ENCODE measurements at places on chromosomes 5 and 9.

- no peak for DNase-seq
Measured at GRCh38 chr5:83711982-83712601, 8.6 kb downstream of the HAPLN1 start.

GRCh38 chr5:118441956-118442355 is 546.4 kb downstream of the DTWD2 start:
- DNase-seq = no peak

- no peak for DNase-seq
Measured at GRCh38 chr5:159605585-159605984, 275.3 kb upstream of the IL12B start.

DNA sequence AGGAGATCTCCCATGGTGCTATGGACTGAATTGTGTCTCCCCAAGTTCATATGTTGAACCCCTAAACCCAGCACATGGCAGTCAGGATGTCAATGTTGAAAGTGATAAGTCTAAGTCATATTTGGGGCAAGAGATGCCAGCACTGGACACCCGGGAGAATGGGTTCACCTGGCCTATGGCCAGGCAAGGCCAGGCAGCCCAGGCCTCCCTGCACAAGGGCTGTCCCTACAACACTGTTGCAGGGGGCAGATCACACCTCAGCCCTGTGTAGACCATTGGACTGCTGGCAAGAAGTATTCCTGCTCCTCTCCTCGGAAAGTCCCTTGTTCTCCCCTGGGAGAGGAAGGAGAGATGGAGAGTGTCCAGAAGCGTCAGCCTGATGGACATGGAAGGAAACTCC is 240.5 kb downstream of the GADD45G start:
- DNase-seq = no peak

- DNase-seq = peak; percentile 27
Measured at GRCh38 chr5:76367623-76368371, 35.3 kb upstream of the IQGAP2 start.

DNA sequence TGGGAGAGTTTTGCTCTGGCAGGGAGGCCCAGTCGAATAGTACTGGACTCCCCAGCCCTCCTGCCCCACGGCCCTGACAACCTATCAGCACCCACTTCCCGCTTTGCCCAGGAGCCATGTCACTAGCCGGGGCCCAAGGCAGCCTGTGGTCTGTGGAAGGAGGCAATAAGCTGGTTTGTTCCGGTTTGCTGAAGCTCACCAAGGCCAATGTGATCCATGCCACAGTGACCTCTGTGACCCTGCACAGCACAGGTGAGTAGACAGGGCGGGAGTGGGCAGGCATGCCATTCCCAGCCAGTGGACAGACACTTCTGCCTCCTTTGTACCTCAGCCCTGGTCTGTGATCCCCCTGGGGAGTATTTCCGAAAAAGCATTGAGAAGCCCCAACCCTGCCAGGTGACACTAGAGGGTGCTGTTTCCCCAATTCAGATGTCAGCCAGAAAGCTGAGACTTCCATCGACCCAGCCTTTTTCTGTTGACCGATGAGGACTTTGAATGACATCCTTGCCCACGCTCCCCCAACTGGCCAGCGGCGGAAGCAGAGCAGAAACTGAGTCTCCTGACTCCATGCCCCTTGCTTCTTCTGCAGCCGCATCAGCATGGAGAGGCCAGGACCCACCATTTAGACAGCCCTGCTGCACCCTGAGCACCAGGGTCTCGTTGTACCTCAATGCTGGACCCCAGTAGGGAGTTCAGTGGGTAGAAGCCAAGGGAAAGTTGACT is 9.6 kb downstream of the PCYOX1L start:
- DNase-seq = peak; percentile 42

DNA sequence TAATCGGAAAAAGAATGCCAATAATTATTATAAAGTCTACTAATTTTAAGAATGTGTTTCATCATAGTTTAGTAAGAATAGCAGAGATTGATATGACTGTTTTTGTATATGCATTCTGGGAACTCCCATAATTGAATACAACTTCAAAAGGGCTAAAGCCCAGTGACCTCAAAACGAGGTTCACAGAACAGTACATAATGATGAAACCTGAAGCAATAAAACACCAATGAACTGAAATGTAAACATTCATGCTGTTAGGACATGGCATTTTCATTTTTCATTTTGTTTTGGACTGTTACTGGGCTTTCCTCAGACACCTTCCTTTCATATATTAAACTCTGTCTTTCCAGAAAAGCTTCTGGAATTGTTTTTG is 684 bp upstream of the JMY start:
- DNase-seq = no peak

- no peak for DNase-seq
Measured at GRCh38 chr9:85292261-85292660, 449.5 kb downstream of the AGTPBP1 start.

DNA sequence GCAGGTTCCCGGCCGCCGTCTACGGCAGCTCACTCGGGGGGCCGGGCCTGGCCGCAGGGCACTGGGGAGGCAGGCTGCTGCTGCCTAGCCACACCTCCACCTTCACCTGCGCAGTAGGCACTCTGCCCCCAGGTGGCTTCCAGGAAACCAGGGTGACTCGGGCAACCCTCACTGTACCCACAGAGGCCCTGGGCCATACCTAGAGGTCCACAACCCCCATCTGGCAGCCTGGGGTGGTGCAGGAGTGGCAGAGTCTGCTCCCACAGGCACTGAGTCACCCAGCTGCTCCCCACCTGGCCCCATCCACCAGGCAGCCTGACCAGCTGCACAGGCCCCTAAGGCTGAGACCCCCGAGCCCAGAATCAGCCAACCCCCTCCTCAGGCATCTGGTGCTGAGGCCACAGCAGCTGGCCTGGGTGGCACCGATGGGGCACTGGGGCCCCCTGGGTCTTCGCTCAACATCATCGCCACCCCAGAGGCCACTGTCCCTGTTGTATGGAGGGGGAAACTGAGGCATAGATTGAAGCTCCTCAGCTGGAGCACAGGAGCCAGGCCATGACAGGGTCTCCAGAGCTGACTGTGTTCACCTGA is 70.2 kb downstream of the KCNT1 start:
- DNase-seq = no peak

DNA sequence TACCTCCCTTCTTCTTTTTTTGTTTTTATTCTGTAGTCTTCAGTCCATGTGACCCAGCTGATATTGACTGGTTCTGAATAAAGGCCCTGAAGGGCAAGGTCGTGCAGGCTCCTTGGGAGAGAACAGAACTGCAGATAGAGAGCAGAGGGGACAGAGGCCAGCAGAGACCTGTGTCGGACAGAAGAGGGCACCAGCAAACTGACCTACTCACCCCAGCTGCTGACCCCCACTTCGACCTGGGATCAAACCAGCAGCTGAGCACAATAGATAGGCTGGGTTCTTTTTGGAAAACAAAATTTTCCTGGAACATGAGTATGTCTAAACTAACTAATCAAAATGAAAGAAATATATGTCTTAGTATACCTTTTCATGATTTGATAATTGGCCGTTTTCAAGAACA is 695.1 kb downstream of the NR2F1-AS1 start:
- DNase-seq = no peak

DNA sequence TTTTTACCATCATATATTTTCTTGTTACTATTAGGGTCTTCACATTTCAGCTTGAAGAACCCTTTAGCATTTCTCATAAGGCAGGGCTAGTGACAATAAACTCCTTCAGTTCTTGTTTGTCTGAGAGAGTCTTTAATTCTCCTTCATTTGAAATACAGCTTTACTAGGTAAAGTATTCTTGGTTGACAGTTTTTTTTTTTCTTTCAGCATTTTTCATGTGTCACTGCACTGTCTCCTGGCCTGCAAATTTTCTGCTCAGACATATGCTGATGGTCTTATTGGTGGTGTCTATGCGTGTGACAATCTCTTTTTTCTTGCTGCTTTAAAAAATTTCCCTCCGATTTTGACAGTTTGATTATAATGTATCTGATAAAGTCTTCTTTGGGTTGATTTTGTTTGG is 399.9 kb downstream of the SH3GL2 start:
- DNase-seq = no peak

DNA sequence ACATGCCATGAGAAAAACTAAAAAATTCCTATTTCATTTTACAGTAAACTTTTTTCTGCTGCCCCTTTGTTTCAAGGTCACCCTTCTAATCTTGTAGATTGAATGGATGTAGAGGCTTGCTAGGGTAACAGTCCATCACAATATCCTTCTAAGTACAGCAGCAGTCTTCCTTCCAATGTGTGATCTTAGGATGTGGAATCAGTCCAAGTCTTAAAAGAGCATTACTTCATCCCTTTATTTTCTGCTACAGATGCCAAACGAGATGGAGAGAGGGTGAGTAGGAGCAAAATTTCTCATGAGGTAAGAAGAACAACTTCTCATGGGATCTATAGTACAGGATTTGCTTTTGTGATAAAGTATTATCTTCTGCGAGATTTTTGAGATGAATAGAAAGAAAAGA is 704 bp upstream of the IL33 start:
- DNase-seq = no peak

All from stimulated activated CD4-positive, alpha-beta T cell treated with anti-CD3 and anti-CD28 coated beads, Interleukin-12 subunit alpha, Interleukin-12 subunit beta, amount 100 ng/mL, for 48 hours (primary cell).